ENCODE measurements at places on chromosomes 7 and 10.

GRCh38 chr7:2639181-2639681 lies 7.4 kb downstream of the TTYH3 start:
- no peak for DNase-seq

DNA sequence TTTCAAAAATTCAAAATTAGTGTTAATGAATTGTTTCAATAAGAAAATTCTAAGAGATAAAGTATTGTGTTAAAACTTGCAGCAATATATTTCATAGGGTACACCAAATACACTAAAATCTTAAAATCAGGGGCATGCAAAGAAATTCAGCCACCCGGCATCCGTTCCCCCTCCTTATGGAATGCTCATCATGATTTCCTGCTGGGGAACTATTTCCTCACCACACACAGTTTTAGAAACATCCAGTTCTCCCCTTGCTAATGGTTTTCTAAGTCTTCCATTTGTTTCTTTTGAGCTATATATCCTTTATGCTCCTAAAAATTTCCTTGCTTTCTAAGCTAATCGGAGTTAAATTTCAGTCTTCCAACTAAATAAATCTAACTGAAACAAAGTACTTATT lies 60.7 kb downstream of the CHCHD3 start:
- no peak for DNase-seq

GRCh38 chr10:121070275-121071070 lies 219.3 kb downstream of the WDR11 start:
- no peak for DNase-seq

DNA sequence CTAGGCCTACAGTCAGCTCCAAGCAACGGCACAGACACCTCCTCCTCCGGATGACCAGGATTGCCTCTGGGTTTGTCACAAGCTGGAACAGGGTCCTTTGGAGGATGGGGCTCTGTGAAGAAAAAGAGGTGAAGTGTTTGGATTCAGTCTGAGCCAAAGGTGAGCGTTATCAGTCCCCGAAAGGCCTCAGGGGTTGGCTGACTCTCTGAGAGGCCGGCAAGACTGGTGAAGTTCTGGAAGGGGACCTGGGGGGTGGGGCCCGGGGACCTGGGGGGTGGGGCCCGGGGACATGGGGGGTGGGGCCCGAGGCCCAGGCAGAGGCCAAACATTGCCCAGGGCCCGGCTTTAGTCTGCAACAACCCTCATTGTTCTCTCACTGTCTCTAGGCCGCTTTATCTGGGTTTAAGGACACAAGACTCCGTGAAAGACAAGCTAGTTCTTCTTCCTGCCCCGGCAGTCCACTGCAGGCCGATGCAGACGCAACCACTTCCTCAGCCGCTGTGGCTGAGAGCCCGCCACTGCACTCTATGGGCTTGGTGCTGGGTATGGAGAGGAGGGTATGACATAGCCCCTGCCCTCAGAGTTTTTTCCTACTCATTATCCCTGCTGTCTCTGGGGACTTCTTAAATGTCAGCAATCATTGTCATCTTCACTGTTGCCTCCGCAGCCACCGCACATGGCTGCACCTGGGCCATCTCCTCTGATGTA lies 27.4 kb upstream of the PSAP start:
- peak; percentile 42 for DNase-seq

- no peak for DNase-seq
Measured at GRCh38 chr10:53064614-53065013, 292.0 kb upstream of the MBL2 start.

DNA sequence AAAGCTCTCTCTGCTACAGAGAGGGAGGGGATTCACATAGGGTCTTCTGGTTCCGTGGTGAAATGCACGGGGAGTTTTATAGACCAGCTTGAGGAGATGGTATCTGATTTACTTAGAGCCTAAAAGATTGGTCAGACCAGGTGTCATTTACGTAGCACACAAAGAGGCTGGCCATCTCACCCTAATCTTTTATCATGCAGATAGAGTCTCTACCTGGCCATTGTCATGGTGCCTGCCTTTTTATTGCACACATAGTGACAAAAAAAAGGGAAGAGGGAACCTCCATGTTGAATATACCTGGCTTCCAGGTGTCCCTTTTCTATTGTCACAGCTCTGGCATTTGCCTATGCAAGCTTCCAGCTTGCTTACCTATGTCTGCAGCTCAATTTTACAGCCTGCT lies 1456.1 kb downstream of the GATA3 start:
- DNase-seq, result no peak

DNA sequence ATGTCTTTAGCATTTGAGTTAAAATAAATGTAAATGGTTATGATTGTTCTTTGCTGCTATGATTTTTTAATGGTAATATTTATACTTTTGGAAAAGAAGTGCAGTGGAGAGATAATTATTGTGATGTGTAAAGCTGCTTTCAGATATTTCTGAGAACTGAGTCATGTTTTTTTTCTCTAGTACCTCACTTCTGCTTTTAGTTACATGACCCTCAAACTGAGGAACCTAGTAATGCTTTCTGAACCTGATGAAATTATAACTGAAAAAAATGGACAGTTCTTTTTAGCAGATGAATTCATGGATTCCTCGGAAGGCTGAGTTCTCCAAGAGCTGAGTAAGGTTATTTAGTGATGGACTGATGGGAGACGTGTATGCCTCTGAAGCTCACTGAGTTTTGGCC lies 167.8 kb downstream of the CDCA7L start:
- no peak for DNase-seq

GRCh38 chr7:95972523-95972922 lies 200.2 kb downstream of the DYNC1I1 start:
- DNase-seq, result no peak

GRCh38 chr10:103543617-103544525 lies 50.4 kb downstream of the NEURL1 start:
- DNase-seq, result no peak

DNA sequence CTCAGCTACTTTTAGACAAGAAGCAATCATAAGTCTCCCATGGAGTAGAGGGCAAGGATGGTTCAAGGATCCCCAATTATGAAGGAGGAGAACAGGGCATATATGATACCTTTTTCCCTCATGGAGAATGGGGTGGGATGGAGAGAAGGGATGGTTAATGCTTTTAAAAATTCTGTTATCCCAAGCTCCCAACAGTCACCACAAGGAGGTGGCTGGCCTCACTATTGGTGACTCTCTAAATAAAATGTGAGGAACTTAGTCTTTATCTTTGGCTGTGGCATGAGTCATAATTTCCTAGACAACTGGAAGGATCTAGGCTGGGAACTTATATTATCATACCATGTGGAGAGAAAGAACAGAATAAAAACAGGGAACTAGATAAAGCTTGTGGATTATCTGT lies 297.0 kb downstream of the PHTF2 start:
- no peak for DNase-seq

DNA sequence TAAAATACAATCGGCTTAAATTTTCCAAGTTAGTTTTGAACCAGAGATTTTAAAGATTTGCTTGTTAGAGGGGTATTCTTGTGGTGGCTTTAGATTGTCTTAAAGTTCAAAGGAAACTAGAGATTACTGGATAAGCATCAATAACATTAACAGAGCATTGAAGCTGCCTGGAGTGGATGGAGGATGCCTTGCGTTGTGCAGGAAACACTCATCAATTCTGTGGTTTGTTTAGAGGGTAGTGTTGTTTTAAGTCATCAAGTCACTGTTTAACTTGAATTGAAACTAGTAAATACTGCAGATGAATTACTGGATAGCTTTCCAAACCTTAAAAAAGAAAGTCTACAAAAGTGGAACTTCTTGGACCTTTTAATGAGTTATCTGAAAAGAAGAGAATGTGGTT lies 218.6 kb downstream of the CELF2 start:
- DNase-seq, result peak; percentile 57

DNA sequence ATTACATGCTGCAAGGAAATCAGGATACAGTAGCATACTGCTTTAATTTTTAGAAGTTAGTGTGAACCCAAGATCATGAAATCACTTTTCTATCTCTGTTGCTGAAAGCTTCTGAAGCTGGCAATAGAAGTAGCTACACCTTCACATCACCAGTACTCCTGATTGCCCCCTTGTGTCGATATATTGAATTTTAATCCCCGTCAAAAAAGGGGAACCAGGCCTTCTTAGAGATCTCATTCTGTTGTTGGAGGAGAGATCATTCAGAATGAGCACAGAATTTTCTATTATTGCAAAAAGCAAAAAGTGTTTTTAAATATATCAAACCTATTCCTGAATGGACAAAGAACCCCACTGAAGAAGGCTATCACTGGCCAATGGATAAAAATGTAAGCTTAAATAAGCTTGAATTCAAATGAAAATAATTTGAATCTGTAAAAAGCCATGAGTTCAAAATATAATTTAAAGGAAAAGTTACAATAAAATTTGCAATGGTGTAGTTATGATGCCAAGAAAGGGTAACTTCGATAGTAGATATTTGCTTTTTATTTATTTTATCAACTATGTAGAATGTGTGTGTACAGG lies 39.7 kb upstream of the TEX47 start:
- no peak for DNase-seq

GRCh38 chr10:124724279-124725027 lies 19.7 kb downstream of the FAM53B start:
- no peak for DNase-seq

DNA sequence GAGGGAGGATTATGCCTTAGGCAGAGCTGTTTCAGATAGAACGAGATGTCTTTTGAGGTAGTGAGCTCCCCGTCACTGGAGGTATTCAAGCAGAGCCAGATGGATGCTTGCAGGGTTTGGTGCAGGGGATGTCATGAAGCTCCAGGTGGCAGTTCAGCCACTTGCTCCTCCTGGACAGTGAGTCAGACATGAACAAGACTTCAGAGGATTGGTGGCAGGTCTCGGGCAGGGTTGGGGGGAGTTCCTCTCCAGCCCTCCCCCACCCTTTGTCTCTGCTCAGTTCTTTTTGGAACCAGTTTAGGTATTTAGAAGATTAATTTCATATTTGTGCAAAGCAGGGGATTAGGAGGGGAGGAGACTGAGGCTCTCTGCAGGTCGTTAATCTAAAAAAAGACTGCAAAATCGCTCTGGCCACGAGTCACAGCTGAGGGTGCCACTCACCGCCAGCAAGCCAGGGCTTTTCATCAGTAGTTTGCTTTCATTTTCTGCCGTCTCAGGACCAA lies 21.5 kb upstream of the MYL10 start:
- no peak for DNase-seq

GRCh38 chr7:110889335-110889734 lies 201.6 kb upstream of the LRRN3 start:
- DNase-seq, result no peak
